Epithelial cell of esophagus (primary cell): ENCODE measurements at places on chromosomes 16 and 17.

GRCh38 chr16:4032768-4033167, 83.5 kb downstream of the ADCY9 start:
- peak; percentile 67 for DNase-seq

GRCh38 chr17:66541461-66542128, 239.2 kb downstream of the PRKCA start:
- peak; percentile 45 for DNase-seq

GRCh38 chr17:80244871-80245509, 15.7 kb upstream of the RNF213 start:
- no peak for DNase-seq

GRCh38 chr17:42748908-42749798, 4.3 kb upstream of the EZH1 start:
- DNase-seq = no peak

DNA sequence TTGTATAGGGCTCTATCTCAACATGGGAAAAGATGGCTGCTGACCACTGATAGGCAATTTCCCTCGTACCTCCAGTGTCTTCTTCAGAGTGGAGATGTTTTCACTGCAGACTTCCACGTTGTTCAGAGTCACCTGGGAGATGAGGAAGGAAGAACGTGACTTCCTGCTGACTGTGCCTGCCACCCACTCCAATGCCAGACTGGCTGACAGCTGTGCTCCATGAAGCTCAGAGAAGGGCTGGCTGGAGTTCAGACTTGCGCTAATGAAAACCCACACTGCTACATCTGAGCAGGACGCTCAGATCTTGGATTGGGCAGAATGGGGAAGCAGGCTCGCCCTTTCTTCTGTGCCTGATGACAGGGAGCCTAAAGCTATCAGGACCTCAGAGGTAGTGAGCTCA, 33.1 kb downstream of the COG4 start:
- DNase-seq = no peak

DNA sequence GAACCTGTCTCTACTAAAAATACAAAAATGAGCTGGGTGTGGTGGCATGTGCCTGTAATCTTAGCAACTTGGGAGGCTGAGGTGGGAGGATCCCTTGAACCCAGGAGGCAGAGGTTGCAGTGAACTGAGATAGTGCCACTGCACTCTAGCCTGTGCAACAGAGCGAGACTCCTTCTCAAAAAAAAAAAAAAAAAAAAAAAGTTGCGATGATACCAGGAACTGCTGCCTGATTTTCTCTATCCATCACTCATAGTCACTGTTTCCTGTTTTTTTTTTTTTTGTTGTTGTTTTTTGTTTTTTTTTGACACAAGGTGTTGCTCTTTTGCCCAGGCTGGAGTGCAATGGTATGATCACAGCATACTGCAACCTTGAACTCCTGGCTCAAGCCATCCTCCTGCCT, 59.2 kb downstream of the ABCC1 start:
- no peak for DNase-seq

DNA sequence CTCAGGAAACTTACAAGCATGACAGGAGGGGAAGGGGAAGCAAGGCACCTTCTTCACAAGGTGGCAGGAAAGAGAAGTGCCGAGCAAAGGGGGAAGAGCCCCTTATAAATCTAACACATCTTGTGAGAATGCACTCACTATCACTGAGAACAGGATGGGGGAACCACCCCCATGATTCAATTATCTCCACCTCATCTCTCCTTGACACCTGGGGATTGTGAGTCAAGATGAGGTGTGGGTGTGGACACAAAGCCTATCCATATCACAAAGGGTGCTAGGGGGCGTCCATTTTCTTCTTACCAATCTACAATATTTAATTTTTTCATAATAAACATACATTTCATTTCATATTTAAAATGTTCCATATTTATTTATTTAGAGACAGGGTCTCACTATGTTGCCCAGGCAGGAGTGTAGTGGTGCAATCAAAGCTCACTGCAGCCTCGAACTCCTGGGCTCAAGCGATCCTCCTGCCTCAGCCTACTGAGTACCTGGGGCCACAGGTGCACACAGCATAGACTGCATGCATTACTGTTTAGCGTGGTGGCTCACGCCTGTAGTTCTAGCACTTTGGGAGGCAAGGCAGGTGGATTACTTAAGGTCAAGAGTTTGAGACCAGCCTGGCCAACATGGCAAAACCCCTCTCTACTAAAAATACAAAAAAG, 26.5 kb upstream of the FAAP100 start:
- peak; percentile 75 for DNase-seq

GRCh38 chr17:83004791-83005380, 74.5 kb upstream of the METRNL start:
- DNase-seq = no peak

DNA sequence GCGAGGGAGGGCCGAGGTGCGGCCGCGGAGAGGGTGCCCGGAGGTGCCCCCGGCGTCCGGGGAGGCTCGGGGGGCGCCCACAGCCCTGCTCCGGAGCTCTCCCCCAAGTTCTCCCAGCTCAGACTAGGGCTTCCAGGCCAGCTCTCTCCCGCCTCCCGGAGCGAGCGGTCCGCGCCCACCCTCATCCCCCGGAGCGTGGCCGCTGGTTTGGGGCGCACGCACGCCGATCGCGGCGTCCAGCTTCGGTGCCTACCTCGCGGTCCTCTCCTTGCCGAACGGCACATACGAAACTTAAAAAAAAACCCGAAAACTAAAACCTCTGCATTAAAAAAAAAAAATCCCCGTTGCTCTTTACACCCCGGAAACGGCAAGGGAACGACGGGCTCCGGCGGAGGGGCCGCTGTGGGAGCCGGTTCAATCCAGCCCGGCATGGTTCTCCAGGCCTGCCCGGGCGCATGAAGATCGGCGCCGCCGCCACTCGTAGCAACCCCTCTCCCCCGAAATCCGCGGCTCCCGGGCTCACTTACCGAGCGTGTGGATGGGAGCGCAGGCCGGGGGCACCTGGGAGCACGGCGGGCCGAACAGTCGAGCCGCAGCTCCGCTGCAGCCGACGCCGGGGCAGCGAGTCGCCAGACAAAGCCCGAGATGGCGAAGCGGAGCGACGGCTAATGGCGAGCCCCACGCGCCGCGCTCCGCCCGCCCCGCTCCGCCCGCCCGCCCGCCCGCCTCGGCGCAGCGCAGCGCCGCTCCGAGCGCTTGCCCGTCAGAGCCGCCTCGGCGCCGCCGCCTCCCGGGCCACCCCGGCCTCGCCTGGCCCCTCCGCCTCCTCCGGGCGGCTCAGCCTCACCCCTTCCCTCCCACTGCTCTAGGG, 973 bp upstream of the UBTF start:
- peak; percentile 59 for DNase-seq

DNA sequence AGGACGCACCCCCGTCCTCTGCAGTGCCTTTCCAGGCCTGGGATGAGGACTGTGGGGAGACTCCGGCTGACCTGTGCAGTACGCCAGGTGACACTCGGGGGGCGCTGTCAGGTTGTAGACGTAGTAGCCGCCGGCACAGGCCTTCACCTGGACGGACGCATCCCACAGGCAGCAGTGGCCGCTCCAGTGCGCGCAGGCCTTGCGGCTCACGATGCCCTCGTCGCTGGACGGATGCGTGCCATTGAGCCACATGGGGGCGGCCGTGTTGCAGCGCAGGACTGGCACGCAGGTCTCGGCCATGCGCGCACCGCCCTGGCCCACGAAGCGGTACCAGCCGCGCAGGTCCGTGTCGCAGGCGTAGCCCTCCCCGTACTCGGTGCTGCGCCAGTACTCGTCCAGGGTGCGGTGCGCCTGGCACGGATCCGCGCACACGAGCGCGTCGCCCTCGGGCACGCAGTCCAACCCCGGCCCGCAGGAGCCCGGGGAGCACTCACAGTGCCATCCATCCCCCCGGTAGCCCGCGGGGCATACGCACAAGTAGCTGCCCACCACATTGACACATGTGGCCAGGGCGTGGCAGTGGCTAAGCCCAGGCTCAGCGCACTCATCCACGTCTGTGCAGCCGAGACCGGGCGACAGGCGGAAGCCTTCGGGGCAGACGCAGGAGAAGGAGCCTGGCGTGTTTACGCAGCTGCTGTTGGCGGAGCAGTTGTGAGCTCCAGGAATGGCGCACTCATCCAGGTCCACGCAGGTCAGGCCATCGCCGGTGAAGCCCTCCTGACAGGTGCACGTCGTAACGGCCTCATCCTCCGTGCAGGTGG, 3.9 kb downstream of the UMOD start:
- no peak for DNase-seq

DNA sequence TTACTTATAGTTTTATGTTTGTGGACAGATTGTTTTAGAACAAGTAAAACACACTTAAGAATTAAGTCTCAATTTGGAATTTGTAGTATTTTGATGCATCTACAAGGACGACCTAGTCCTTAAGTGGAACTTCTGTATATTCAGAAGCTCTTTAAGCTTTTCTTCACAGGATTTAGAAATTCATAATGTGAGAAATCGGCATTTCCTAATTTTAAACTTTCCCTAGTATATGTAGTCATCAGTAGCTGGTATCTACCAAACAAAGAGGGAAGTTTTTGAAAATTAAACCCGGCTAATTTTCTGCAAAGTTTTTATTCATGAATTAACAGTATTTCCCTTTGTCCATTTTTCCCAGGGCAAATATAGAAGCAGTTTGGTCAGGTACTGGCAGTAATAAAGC, 203.6 kb downstream of the CDRT15L2 start:
- no peak for DNase-seq

DNA sequence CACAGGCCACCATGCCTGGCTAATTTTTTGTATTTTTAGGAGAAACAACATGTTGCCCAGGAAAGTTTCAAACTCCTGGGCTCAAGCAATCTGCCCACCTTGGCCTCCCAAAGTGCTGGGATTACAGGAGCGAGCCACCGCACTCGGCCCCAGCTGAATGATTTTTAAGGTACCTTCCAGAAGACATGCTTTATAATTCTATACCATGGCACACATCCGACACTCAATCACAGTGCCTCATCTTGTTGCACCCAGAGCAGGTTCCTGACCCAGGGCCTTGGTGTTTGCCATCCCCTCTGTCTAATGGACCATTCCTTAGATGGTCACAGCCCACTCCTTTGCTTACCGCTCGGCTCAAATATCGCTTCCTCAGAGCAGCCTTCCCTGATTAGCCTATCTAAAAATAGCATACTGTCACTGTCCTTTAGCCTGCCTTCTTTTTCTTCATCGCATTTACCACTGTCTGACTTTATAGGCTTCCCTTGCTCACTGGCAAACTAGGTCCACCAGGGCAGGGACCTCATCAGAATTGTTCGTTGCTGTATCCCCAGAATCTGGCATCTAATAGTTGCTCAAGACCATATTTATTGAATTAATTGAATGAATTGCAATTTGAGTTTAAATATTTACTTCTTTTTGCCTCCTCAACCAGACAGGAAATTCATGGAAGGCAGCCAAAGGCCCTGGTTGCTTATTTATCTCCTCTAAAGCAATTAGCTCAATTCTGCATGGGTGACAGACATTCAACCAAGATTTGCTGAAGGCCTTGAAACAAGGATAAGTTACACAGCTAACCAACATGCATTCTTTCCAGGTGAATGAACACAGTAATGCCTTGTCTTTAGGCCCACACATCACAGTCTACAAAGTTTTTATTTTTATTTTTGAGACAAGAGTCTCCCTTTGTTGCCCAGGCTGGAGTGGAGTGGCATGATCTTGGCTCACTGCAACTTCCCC, 6.3 kb upstream of the TENT4B start:
- DNase-seq = no peak
